ENCODE measurements at places on chromosomes 12 and 14.

DNA sequence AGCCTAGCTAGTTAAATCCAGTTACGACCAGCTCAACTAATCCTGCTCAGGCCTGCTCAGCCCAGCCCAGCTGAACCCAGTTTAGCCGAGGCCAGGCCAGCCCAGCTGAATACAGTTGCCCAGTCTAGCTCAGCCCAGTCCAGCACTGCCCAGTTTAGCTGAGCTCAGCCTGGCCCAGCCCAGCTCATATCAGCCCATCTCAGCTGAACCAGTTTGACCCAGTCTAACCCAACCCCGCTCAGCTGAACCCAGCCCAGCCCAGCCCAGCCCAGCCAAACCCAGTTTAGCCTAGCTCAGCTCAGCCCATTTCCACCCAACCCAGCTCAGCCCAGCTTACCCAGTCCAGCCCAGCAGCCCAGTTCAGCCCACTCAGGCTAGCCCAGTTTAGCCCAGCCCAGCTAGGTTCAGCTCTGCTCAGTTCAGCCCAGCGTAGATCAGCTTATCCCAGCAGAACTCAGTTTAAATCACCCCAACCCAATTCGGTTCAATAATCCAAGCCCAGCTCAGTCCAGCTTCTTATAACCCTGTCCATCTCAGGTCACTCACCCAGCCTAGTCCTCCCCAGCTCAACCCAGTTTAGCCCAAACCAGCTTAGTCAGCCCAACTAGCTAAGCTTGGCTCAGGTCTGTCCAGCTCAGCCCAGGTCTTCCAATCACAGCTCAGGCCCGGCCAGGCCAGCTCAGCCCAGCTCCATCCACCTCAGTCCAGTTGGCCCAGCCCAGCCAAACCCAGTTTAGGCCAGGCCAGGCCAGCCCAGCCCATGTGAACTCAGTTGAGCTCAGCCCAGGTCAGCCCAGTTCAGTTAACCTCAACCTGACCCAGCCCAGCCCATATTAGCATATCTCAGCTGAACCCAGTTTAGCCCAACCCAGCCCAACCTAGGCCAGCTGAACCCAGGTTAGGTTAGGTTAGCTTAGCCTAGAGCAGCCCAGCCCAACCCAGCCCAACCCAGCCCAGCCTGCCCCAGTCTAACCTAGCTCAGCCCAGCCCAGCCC lies 76.7 kb downstream of the TMEM121 start:
- no peak for DNase-seq

GRCh38 chr12:77642246-77642645 lies 188.4 kb upstream of the NAV3 start:
- DNase-seq: no peak

GRCh38 chr14:77562681-77563080 lies 53.8 kb downstream of the SPTLC2 start:
- no peak for DNase-seq

DNA sequence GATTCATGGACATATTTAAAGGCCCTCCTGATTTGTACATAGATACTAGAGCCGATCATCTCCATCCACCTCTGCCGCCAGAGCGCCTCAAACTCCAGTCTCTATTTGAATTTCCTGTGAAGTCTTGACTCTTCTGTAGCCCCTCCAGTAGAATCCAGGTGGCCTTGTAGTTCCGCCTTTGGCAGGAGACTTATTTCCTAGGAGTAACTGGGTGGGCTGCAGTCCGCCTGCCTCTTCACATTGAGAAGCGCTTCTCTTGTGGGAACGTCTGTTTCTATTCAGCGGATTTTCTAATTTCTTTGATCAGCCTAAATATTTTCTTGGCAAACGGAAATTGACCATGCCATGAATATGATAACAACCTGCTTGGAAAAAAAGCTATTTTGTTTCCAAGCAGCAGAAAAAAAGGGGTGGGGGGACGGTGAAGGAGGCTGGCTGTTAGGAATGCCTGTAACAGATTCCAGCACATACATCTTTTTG lies 9.0 kb upstream of the SIX1 start:
- no peak for DNase-seq

DNA sequence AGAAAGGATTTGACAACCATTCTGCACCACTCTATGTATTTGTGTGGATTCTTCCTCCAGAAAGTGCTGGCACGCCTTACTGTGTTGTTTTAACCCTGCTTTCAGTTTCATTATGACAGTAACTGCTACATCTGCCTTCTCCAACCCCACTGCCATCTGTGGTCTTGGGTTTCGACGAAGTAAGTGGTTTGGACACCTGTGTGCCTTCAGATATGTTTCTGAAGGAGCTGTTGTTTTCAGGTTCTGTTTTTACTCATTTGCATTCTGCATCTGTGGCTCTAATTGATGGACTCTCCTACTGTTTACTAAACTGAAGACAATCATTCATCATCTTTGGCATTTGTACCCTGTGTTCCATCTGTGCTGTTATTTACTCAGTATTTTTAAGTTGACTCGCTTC lies 4.1 kb downstream of the TSHR start:
- DNase-seq: peak; percentile 12

DNA sequence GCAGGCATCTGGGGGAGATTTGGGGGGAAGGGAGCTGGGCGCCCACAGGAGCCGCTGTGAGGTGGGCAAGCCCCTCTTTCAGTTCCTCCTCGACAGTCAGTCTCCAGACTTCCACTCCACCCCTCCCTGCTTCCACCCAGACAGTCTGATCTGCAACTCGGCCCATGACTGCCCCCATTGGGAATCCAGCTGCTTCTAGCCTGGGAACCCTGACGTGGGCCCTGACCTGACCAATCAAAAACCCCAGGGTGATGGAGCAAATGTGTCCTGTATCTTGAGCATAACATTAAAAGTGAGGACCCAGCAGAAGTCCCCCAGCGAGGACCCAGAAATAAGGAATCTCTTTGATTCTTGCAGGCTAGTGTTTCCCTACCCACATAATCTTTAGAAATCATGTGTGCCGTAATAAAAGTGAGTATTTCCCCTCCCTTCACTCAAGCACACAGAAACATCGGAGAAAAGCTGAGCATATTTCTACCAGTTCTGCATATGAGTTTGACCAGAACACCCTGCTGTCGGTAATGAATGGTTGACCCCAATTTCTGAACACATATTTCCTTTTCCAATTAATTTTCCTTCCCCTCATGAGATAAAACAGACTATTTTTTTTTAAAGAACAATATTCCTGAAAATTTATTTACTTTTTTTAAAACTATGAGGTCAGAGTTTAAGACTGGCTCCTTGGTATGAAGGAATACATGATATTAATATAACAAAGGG lies 6.4 kb downstream of the SSH1 start:
- peak; percentile 80 for DNase-seq

Measured in hematopoietic multipotent progenitor cell (in vitro differentiated cells).